ENCODE measurements at places on chromosomes 13 and 19. TPM values are rescaled to one million over a fixed set of nuclear protein-coding genes. Genes with fewer than 3 reads are reported as not detected.

The BST2 gene
- 159 TPM for total RNA-seq

The MEIS3 gene
- total RNA-seq: 0.20 TPM

The DACT3 gene
- total RNA-seq: 0.34 TPM

The LRRC25 gene
- total RNA-seq: not detected

Data from T-helper 2 cell treated with Interferon-gamma antibody and Interleukin-4, amounts not matched to agents 100 ng/mL and 5 ng/mL, for 36 hours (primary cell).